ENCODE measurements at places on chromosomes 11 and 22. TPM values are rescaled to one million over a fixed set of nuclear protein-coding genes. Genes with fewer than 3 reads are reported as not detected.

CCDC73 gene
- not detected for total RNA-seq

PHLDB1 gene
- total RNA-seq: 70.3 TPM

GRCh38 chr11:44403176-44403575 is 93.2 kb upstream of the ALX4 start:
- DNase-seq: no peak

DNA sequence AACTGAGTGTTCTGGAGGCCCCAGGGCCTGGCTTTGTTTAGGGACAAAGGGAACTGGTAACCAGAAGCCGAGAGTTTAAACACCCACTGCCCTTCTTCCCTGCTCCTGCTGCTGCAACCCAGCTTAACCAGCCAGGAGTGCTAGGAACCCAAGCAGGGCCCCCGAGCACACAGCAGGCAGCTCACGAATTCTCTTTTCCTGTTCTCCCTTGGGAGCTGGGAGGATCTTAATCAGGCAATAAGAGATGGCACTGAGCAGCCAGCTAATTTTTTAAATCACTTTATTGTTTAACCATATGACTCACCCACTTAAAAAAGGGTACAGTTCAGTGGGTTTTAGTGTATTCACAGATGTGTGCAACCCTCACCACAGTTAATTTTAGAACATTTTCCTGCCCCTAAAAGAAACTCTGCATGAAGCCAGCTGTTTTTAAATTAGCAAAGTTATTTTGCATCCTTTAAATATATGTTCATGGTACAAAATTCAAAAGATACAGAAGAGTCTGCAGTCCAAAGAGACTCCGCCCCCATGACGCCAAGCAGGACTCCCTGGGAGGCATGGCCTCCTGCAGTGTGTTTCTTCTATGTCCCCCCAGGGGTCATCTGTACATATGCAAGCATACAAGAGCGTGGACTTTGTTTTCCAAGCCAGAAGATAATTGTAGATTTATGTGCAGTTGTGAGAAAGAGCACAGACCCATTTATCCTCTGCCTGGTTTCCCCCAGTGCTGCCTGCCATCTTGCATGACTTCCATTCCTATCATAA is 18.9 kb upstream of the PPP6R3 start:
- DNase-seq: no peak

Data from left colon (tissue), 2 donors.